ENCODE measurements at places on chromosomes 11 and 22. TPM values are rescaled to one million over a fixed set of nuclear protein-coding genes. Genes with fewer than 3 reads are reported as not detected.

DNA sequence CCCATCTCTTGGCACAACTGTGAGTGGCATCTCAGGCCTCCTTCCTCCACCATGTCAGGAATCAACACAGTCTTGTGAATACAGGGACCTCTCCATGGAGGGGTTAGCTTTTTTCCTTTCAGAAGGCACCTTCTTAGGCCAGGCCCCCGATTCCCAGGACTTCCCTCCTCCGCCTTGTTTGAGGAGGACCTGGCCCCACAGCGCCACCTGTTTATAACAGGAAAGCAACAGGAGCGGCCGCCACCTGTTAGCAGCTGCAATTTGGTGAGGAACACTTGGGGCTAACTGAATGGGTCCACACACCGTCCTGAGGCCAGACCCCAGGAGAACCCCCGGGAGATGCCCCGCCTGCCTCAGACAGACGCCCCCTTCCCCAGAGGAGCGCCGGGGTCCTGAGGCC lies 3.8 kb upstream of the PKP3 start:
- no peak for DNase-seq

GRCh38 chr11:121892131-121892681 lies 223.8 kb downstream of the BLID start:
- peak; percentile 56 for DNase-seq

OR52R1 gene
- total RNA-seq, result not detected

DNA sequence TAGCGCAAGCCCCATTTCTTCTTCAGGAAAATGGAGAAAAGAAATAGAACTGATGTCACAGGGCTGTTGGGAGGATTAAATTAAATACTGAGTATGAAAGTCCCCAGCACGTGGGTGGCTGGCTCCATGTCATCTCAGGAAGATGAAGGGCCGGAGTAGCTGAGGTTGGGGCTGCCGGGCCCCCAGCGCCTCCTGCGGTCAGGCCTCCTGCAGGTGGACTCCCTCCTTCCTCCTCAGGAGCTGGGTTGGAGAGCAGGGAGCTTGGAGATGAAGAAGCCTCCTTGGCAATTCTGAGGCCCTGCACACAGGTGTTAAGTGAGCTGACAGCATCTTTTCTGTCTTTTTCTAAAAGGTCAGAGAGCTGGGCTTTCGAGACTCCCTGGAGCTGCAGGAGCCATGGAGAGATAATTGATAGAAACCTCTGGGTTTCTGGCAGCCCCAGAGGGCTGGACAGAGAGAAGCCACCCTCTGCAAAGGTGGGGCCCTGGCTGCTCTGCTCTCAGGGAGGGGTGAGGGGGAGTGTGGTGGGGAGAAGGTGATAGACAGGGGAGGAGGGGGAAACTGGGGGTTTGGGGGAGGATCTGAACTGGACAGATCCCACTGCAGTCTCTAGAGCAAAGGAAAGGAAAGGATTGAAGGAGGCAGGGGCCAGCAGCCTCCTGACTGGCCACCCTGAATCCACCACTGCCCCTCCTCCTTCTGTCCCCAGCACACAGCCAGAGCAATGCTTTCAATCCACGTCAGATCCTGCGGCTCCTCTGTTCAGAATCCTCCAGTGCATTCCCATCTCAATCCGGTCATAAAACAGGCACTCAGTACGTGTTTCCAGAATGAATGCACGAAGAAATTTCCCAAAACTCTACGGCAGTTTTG lies 210.8 kb downstream of the CEP164 start:
- DNase-seq, result no peak

DERL3 gene
- 0.18 TPM for total RNA-seq

GRCh38 chr22:25084405-25085107 lies 115.1 kb upstream of the CRYBB3 start:
- DNase-seq, result no peak

All from IMR-90 (cell line).